ENCODE measurements at places on chromosomes 2 and 18.

DNA sequence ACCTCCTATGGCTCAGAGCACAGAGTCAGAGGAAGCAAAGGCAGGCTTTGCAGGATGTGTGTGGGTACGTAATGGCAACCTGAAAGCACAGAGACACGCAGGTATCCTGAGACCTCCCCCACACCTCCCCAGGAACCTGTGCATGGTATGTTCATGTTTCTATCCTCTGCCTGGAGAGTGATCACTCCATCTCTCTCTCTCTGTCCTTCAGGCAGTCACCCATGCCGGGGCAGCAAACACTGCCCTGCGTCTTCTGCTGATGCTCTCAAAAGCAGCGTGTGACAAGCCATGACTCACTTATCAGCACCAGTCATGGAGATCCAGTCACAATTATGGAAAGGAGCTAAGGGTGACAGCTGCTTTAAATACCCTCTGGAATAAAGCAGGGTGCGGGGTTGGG, 52.7 kb downstream of the PDCL3 start:
- DNase-seq: no peak

GRCh38 chr2:32277363-32277673, 386 bp upstream of the YIPF4 start:
- no peak for DNase-seq

- peak; percentile 25 for DNase-seq
These were observed 23.8 kb upstream of the SMAD4 start for GRCh38 chr18:51006061-51006818.

- no peak for DNase-seq
These were observed 76.1 kb upstream of the MAPRE2 start for GRCh38 chr18:34965108-34965507.

DNA sequence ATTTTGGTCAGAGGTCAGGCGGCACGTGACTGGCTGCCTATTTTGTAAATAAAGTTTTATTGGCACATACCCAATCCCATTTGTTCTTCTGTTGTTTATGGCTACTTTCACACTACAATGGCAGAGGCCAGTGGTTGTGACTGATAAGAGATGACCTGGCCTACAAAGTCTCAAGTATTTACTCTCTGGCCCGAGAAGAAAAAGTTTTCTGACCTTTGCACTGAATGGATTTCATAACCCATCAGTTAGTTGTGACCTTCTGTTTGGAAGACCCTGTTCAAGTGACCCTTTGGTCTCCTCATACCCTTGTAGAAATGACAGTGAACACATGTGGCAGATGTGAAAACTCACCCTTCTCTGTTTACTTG, 121.4 kb upstream of the MGAT5 start:
- no peak for DNase-seq

- no peak for DNase-seq
These were observed 154.9 kb downstream of the CSRNP3 start for GRCh38 chr2:165624470-165624800.

GRCh38 chr2:70958759-70959158, 19.7 kb upstream of the ANKRD53 start:
- no peak for DNase-seq

GRCh38 chr2:133791191-133791590, 222.9 kb upstream of the NCKAP5 start:
- DNase-seq: no peak

DNA sequence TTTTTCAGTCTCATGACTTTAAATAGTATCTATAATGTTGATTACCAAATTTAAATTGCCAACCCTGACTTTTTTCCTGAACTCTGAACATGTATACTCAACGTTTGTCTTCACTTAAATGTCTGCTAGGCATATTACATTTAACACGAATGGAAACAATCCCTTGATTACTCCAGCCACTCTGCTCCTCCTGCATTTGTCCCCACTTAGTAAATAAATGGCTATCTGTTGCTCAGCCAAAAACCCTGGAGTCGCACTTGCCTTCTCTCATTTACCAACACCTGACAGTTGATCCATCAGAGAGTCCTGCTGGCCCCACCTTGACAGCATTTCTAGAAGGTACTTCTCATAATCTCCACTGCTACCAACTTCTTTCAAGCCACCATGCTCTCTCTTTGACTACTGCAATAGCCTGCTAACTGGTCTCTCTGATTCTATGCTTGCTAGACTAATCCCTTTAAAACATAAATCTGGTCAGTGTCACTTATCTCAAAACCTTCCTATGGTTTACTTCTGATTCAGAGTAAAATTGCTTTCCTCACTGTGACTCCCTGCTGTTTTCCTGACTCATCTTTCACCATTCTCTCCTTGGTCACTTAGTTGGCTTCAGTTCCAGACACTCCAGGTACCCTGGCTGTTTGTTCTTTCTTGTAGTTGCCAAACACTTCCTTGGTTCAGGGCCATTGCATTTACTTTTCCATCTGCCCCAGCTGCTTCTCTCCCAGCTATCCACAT, 31.9 kb downstream of the SPAG16 start:
- no peak for DNase-seq

DNA sequence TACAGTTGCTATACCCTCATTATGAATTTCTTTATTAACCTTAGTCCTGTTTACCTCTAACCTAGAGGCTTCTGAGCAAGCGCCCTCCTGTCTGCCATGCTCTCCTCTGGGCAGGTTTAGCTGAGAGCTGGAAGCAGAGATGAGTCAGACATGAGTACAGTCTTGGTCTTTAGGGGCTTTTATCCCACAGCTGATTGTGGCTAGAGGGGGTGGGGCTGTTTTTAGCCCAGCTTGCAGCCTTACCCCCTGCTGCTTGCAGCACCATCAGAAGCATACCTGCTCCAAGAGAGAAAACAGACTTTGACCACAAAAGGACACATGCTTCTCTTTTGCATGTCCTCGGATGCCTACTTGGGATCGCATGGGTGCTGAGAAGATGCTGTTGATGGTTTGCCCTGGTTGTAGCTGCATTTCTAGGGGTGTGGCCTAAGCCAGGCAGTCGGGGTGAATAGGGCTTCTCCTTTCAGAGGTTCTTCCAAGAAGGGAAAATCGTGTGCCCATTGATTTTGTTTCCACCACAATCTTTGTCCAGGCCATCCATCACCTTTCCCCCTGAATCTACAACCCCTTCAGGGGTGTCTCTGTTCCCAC, 115.0 kb upstream of the LGALSL start:
- DNase-seq: no peak

DNA sequence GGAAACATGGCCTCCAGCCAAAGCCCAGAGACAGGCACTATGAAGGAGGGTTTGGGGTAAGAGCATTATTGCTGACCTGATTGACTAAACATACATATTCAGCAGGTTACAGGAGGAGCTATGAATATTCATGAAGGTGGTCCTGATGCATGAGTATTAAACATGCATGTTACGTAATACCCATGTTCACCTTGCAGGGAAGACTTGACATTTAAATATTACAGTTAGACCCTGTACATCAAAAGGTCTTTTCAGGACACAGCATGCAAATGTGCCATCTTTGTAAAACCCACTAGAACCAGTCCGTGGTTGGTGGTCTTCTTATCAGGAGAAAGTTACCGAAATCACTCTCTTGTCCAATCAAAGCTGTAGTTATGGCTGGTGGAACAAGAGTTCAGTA, 59.9 kb downstream of the XRCC5 start:
- no peak for DNase-seq

- DNase-seq: no peak
These were observed 177.0 kb downstream of the GCA start for GRCh38 chr2:162520959-162521358.

- no peak for DNase-seq
These were observed 35.6 kb downstream of the IFIH1 start for GRCh38 chr2:162282765-162283425.

GRCh38 chr18:3262234-3263131, 550 bp downstream of the MYL12B start:
- peak; percentile 56 for DNase-seq

DNA sequence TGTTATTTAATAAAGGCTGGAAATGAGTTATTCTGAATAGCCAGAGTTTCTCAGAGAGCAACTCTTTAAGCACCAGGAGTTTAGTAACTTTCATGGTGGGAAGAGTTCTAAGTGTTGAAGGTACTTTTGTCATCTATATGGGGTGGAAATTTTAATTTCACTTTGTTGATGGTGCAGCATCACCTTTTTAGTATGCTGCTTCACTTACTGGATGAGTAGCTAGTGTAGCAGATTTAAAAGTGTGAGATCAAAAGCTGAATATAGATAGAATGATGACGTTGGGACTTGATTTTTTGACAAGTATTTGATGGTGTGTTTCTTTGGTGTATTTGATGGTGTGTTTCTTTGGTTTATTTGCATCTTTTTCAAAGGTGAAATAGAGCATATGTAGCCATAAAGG, 47.3 kb downstream of the MAP4K4 start:
- DNase-seq: no peak

- DNase-seq: no peak
These were observed 1244.7 kb upstream of the ZEB2 start for GRCh38 chr2:145764631-145765030.

DNA sequence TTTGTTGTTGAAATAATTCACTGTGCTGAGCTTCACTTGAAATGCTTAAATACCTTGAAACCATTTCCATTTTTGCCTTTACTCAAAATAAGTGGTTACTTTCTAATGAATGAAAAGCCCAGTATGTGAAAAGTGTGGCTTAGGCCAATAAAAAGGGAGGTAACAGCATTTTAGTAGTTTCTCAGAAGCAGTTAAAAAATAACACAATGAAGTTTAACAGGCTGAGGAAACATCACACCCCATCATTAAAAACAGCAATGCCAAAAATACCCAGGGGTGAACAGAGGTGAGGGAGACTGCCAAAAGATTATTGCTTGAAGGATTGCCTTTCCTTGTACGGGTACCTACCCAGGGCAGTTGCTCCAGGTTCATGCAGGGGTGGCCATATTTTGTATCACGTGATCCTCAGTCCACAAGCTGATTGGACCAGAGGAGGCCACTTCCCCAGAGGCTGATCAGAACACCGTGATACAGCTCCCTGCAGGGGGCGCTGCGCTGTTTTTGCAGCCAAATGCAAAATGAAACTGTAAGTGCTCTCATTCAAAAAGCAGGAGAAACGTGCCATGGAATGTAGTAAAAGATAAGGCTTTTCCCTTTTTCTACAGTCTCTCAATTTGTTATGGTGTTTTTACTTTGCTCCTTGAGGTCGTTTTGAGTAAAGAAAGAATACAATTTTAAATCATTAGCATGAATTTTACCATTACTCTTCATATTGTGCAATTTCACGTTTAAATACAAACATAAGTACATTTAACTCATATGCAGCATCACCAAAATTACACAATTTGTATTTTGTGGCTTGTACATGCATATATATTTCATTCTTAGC, 70.2 kb upstream of the SH3BP4 start:
- no peak for DNase-seq

Measured in CD4-positive, CD25-positive, alpha-beta regulatory T cell (primary cell).